ENCODE measurements at places on chromosomes 11 and 22. TPM values are rescaled to one million over a fixed set of nuclear protein-coding genes. Genes with fewer than 3 reads are reported as not detected.

Gene IGSF22
- 3.1 TPM for polyA plus RNA-seq

Gene CHRM4
- 0.84 TPM for polyA plus RNA-seq

Gene MMP8
- polyA plus RNA-seq: not detected

Gene KCNK7
- 1.5 TPM for polyA plus RNA-seq

Gene MUC6
- 0.23 TPM for polyA plus RNA-seq

Gene GGT5
- not detected for polyA plus RNA-seq

Gene APOBEC3B
- polyA plus RNA-seq: 1.4 TPM

Gene TEX54
- 0.76 TPM for polyA plus RNA-seq

Gene LINC01488
- polyA plus RNA-seq: not detected

Gene OR5M10
- not detected for polyA plus RNA-seq

Gene KREMEN1
- not detected for polyA plus RNA-seq

Gene POU2AF2
- polyA plus RNA-seq: not detected

Gene PHLDA2
- 3.4 TPM for polyA plus RNA-seq

Gene PRODH
- not detected for polyA plus RNA-seq

Gene PATE2
- polyA plus RNA-seq: not detected

Gene TSSK2
- not detected for polyA plus RNA-seq

Gene P2RY6
- not detected for polyA plus RNA-seq

Gene SMTN
- polyA plus RNA-seq: not detected

Gene OR52N4
- 1.3 TPM for polyA plus RNA-seq

Gene TRPC6
- polyA plus RNA-seq: not detected

Gene IFITM1
- polyA plus RNA-seq: 1,395 TPM

Gene PNPLA3
- not detected for polyA plus RNA-seq

Gene RTCB
- 107 TPM for polyA plus RNA-seq

Gene BSX
- polyA plus RNA-seq: not detected

Gene TAF6L
- polyA plus RNA-seq: 5.8 TPM

Gene SUSD2
- not detected for polyA plus RNA-seq

Gene OR51L1
- polyA plus RNA-seq: not detected

Gene PHOX2A
- not detected for polyA plus RNA-seq

Gene PGA4
- not detected for polyA plus RNA-seq

Gene ADAMTS8
- polyA plus RNA-seq: not detected

Gene TMEM132A
- not detected for polyA plus RNA-seq

Gene SAA4
- not detected for polyA plus RNA-seq

Gene BIK
- 10.0 TPM for polyA plus RNA-seq

Gene OR8D1
- polyA plus RNA-seq: not detected

Gene IL17REL
- not detected for polyA plus RNA-seq

Gene NXPE2
- not detected for polyA plus RNA-seq

Gene TMPRSS6
- 0.17 TPM for polyA plus RNA-seq

Gene SCO2
- polyA plus RNA-seq: 6.4 TPM

Gene YIF1A
- polyA plus RNA-seq: 48.3 TPM

Gene APOL3
- polyA plus RNA-seq: 69.0 TPM

Gene SLC7A4
- 0.09 TPM for polyA plus RNA-seq

Gene HEPACAM
- not detected for polyA plus RNA-seq

Gene ABTB2
- polyA plus RNA-seq: 0.13 TPM

Gene RSF1
- 30.3 TPM for polyA plus RNA-seq

Gene MFRP
- polyA plus RNA-seq: not detected

Gene TRPM5
- not detected for polyA plus RNA-seq

Gene ADAMTS15
- polyA plus RNA-seq: not detected

Gene LMO2
- polyA plus RNA-seq: not detected

Data from CD4-positive, CD25-positive, alpha-beta regulatory T cell (primary cell).